ENCODE measurements at places on chromosomes 11 and 22. TPM values are rescaled to one million over a fixed set of nuclear protein-coding genes. Genes with fewer than 3 reads are reported as not detected.

Gene TST
- polyA plus RNA-seq = 21.1 TPM

GRCh38 chr22:48797731-48798130 is 1029.9 kb downstream of the BRD1 start:
- no peak for DNase-seq

DNA sequence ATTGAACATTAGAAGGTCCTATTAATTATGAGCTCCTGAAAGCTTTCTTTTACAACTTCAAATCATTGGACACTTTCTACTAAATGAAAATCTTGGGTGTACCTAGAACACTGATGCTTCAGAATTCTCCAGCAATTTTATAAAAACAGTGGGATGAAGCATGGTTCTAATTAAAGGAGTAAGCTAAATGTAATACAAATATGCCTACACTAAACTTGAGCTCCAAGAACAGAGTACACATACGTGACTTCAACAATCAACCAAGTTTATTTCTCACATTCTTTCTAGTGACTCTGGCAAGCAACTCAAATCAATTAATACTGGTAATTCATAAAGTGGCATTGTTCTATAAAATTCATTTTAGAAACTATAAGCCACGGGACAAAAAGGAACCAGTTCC is 55.5 kb downstream of the PITPNB start:
- DNase-seq = no peak

DNA sequence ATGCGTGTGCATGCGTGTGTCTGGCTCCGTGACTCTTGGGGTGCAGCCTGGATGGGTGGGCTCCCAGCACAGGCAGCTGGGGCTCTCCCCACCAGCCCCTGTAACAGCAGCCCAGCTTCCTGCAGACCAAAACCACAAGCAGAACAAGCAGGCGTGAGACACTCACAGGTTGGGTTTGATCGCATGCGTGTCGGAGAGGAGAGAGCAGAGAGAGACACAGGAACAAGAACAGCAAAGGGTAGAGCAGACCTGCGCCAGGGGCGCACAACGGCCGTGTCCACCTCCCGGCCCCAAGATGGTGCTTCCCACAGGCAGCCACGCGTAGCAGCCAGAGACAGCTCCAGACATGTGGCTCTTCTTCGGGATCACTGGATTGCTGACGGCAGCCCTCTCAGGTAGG is at the start of gene CD6:
Gene CD6, plus strand, starts transcription at position 161 of the 400 bp plus-strand sequence. Its CDS starts 186 bp downstream, at position 347.
- no peak for DNase-seq

Gene TMEM151A
- not detected for polyA plus RNA-seq

- DNase-seq = no peak
Observed at GRCh38 chr11:130109386-130109785, 39.7 kb downstream of the APLP2 start.

DNA sequence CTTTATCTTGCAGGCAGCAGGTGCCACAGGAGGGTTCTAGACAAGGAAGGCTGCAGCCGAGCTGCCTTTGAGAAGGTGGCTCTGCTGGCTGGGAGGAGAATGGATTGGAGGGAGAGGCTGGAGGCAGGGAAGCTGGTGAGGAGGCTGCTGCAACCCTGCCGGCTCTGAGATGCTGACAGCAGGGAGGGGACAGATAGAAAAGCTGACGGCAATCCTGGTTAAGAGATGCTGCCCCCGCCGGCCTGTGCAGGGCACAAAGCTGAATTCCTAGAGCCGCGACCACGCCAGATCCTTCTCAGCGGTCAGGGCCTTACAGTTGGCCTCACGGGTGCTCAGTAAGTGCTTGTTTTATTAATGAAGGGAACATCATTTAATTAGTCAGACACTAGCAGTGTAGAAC is 105.4 kb downstream of the CACNA1I start:
- DNase-seq = no peak

GRCh38 chr22:17988800-17989513 is 35.4 kb downstream of the MICAL3 start:
- DNase-seq = no peak

GRCh38 chr11:11779975-11780374 is 61.8 kb upstream of the USP47 start:
- DNase-seq = no peak

DNA sequence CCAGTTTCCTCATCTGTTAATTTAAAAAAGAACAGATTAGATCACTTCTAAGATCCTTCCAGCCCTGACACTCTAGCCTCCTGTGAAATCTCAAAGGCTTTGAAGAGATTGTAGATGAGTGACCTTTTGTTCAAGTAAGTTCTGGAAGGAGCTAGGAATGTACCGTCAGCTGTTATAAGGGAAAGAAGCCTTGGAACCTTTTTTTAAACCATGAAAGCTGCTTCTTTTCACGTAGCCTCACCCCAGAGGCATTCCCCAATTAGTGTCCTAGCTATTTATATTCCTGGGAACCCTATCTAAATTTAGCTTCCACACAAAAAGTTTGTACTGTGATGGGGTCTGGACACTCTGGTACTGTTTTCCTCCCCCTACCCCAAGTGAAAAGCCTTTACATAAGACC is 35.8 kb upstream of the SLN start:
- no peak for DNase-seq

DNA sequence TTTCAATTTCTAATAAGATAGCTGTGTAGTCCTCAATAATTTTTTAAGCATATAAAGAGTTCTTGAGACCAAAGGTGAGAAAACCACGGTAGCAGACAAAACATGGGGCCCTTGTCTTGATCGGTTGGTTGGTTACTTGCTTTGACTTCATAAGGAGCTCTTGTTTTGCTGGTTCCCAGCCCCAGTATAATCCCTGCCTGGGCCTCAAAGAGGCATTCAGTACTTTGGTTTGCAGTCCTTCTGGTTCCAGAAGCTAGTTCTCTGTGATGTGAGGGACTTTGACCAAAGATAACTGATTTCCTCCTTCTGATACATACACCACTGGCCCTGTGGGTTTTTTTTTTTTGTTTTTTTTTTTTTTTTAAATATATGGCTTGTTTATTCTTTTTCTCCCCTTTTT is 17.1 kb downstream of the MARK2 start:
- no peak for DNase-seq

GRCh38 chr11:134536219-134536618 is 124.2 kb upstream of the B3GAT1 start:
- DNase-seq = no peak

Gene UPB1
- 0.40 TPM for polyA plus RNA-seq

GRCh38 chr22:23053912-23054530 is 16.3 kb upstream of the GNAZ start:
- DNase-seq = no peak

DNA sequence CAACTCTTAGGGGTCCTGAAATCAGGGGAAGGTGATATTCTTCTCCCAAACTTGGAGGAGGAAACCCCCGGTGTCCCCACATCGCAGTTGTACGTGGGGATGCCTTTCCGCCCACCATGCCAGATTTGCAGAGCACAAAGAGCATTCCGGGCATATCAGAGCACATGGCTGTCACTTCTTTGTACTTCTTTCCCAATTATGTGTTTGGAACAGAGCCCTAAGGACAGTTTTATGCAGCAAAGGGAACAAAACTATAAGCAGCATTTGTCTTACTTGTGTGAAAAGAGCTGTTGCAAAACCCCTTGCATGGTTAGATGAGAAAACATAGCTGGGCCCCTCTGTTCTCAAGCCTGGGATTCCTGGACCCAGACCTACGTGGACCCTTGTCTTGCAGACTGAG is 41.2 kb downstream of the NTM start:
- DNase-seq = no peak

- no peak for DNase-seq
Observed at GRCh38 chr11:115497303-115497702, 6.9 kb downstream of the CADM1 start.

- no peak for DNase-seq
Observed at GRCh38 chr11:113628912-113629311, 77.2 kb downstream of the TMPRSS5 start.

- DNase-seq = no peak
Observed at GRCh38 chr11:33828604-33829429, 54.5 kb upstream of the FBXO3 start.

GRCh38 chr11:84866922-84867321 is 760.2 kb downstream of the DLG2 start:
- DNase-seq = no peak

Measured in hindlimb muscle (tissue), 1 donor.